Cardiac ventricle fibroblast (primary cell): ENCODE measurements at places on chromosomes 6 and 20. TPM values are rescaled to one million over a fixed set of nuclear protein-coding genes. Genes with fewer than 3 reads are reported as not detected.

The DYNLRB1 gene
- 117 and 129 TPM in 2 replicates for total RNA-seq

The PDYN gene
- total RNA-seq: not detected in 2 replicates

The TCF21 gene
- 26.9 and 28.5 TPM in 2 replicates for total RNA-seq

The UFL1 gene
- 19.4 and 23.0 TPM in 2 replicates for total RNA-seq
